ENCODE measurements at places on chromosomes 5 and 9. TPM values are rescaled to one million over a fixed set of nuclear protein-coding genes. Genes with fewer than 3 reads are reported as not detected.

PCDHA4 gene
- 0.32 TPM for total RNA-seq

- DNase-seq, result no peak
These were observed 47.8 kb upstream of the SLC1A3 start for GRCh38 chr5:36558641-36559040.

DNA sequence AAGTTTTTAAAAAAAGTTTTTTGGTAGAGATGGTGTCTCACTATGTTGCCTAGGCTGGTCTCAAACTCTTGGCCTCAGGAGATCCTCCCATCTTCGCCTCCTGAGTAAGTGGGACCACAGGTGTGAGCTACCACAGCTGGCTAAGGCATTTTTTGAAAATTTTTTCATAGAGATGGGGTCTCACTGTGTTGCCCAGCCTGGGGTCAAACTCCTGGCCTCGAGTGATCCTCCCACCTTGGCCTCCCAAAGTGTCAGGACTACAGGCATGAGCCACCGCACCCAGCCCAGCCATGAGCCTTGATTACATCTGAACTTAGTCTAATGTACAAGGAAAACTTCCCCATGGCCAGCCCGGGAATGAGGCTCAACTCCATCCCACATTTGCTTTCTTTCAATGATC is 77.5 kb upstream of the PCA3 start:
- DNase-seq, result no peak

GRCh38 chr5:128669803-128670202 is 131.8 kb upstream of the FBN2 start:
- no peak for DNase-seq

BSPRY gene
- total RNA-seq, result 0.19 TPM

GRCh38 chr9:117656002-117656401 is 48.2 kb upstream of the TLR4 start:
- no peak for DNase-seq

TMEFF1 gene
- 0.42 TPM for total RNA-seq

STING1 gene
- 52.5 TPM for total RNA-seq

All from mesenteric fat pad (tissue), 1 donor.